HCT116 (cell line): ENCODE measurements at places on chromosomes 3 and 15. TPM values are rescaled to one million over a fixed set of nuclear protein-coding genes. Genes with fewer than 3 reads are reported as not detected.

DNA sequence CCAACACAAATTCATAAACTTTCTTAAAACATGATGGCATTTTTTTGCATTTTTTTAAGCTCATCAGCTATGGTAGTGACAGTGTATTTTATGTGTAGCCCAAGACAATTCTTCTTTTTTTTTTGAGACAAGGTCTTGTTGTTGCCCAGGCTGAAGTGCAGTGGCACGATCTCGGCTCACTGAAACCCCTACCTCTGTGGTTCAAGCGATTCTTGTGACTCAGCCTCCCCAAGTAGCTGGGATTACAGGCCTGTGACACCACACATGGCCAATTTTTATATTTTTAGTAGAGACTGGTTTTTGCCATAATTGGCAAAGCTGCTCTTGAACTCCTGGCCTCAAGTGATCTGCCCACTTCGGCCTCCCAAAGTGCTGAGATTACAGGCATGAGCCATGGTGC is 17.3 kb upstream of the USP50 start:
- no peak for DNase-seq

GRCh38 chr3:143201045-143201444 is 81.5 kb downstream of the CHST2 start:
- DNase-seq, result no peak

- DNase-seq, result no peak
Observed at GRCh38 chr3:94147012-94147411, 84.2 kb downstream of the NSUN3 start.

GRCh38 chr3:127482216-127483004 is 108.1 kb downstream of the TPRA1 start:
- DNase-seq, result no peak

GRCh38 chr15:98442379-98442833 is 205.9 kb upstream of the IGF1R start:
- peak; percentile 57 for DNase-seq

GRCh38 chr15:73950831-73951561 is 24.7 kb downstream of the LOXL1 start:
- DNase-seq, result no peak

DNA sequence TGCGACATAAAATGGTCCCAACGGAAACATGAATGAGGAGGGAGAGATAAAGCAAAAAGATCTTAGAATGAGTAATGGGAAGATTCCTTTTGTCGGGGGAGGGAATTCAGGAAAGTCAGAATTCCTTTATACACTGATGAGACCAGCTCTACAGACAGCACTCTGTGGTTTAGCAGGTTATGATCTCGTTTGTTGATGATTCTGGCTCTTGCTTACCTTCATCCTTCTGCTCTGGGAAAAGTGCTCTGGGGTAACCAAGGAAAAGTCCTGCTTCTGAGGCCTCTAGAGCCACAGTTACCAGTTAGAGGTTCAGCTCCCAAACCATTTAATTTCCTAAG is 150.7 kb upstream of the NR2E3 start:
- DNase-seq, result no peak

DNA sequence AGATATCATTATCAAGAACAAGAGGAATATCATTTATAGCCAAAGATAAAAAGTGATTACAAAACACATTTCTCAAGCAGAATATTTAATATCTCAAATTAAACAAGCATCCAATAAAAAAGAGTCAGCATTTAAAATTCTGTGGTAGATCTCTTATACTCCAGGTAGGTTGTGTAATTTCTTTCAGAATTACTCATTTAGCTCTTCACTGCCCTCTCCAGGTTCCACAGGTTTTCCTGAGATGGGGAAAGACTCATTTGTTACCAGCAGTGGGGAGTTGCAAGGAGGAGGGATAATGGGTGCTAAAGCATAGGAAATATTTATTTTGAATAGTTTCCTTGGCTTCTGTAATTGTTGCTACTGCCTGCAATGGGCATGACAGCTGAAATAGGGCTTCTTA is 83.1 kb upstream of the RASGRP1 start:
- DNase-seq, result peak; percentile 8

DNA sequence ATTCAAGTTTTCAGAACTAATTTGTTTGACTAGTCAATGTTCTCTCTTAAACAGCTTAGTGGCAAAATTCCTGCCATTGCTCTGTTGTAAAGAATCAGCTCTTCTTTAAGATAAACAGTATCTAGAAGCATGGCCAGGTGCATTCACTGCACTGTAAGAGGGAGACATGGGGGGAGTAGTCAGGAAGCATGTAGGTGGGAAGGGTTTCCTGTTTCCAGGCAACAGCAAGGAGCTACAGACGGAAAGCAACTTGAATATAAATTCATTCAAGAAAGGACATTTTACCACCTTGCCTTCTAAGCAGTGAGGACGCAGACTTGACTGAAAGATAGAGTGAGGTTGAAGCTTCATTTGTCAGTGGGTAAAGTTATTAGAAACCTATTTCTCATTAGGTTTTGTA is 55.3 kb downstream of the BBX start:
- no peak for DNase-seq

GRCh38 chr3:182455011-182455410 is 338.3 kb upstream of the ATP11B start:
- no peak for DNase-seq

GRCh38 chr3:170600005-170600624 is 14.2 kb upstream of the SLC7A14 start:
- no peak for DNase-seq

DNA sequence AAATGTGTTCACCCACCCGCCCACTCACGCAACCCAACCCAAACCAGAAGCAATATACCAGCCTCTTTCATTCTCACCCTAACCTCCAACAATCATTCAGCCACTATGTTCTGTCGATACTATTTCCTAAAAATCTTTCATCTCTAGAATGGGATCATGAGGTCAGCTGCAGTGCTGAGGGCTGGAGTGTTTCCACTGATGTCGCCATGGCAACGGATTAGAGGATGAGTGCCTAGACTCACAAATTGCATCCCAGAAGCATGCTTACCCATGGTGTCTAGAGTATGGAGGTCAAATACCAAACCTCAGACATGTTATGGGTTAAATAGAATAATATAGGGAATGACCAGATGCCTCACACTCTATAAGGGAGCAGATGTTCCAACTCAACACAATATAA is 138.5 kb downstream of the GABRB3 start:
- no peak for DNase-seq

- no peak for DNase-seq
Observed at GRCh38 chr3:29649815-29650547, 369.1 kb downstream of the RBMS3 start.

GRCh38 chr3:129603991-129604749 is 2.3 kb downstream of the PLXND1 start:
- DNase-seq, result no peak

DNA sequence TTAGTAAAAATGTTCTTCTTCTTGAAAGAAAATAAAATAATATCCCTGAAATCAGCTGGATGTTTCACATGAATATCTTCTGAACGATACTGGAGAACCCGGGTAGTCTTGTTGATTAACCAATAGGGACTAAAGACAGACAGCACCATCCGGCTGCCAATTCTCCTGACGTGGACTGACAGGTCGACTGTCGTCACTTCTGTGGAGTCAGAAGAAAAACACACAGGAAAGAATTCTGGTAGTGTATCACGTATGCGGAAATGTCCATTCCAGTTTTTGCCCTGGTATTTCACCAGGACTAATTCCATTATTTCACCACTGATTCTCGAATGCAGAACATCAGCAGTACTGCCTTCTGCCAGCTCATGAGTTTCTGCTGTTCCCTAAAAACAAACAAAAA is 144.6 kb downstream of the VPS13C start:
- DNase-seq, result no peak

GRCh38 chr15:90062973-90063769 is 39.1 kb downstream of the IDH2 start:
- no peak for DNase-seq

DNA sequence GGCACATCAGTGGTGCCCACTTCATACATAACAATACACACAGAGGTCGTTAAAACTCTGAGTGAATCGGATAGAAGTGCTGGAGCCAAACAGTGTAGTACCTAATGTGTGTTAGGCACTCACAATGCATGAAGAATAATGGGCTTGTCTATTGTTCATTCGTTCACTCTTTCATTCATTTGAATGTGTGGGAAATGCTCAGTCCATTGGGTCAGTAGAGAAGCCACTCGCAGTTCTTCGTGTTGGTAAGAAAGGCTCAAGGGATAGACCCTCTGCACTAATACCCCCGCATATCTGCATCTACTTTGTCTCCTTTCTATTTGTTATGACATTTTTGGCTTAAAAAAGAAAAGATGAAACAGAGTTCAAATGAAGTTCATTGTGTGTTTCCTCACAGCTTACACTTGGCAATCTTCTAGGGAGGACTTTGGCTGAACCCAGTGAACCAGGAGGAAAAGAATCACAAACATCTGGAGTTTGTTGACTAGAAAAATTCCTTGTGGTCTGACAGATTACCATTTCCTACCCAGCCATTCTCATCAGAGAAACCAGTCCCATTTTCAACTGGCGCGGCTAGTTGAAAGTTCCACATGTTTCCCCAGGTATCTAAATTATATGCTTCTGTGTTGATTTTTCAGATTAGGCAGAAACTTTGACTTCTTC is 32.8 kb upstream of the MFSD1 start:
- no peak for DNase-seq

DNA sequence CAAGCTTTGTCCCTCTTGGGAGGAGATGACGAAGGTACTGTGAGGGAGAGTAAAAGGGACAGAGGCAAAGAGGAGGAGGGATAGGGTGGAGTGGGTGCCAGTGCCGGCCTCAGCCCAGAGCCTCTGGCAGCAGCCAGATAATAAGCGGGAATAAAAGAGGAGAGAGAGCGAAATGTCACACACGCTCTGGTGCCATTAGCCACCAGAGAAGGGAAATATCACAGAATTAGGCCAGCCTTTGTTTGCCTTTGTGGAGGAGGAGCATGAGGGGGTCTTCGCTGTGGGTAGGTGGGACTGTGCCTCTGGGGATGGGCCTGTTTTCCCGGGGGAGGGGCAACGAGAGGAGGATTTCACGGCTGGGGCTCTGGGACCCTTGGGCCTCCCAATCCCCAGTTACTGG is 67.8 kb downstream of the LINGO1 start:
- DNase-seq, result no peak

- DNase-seq, result no peak
Observed at GRCh38 chr3:3087716-3088465, 22.3 kb downstream of the IL5RA start.

DNA sequence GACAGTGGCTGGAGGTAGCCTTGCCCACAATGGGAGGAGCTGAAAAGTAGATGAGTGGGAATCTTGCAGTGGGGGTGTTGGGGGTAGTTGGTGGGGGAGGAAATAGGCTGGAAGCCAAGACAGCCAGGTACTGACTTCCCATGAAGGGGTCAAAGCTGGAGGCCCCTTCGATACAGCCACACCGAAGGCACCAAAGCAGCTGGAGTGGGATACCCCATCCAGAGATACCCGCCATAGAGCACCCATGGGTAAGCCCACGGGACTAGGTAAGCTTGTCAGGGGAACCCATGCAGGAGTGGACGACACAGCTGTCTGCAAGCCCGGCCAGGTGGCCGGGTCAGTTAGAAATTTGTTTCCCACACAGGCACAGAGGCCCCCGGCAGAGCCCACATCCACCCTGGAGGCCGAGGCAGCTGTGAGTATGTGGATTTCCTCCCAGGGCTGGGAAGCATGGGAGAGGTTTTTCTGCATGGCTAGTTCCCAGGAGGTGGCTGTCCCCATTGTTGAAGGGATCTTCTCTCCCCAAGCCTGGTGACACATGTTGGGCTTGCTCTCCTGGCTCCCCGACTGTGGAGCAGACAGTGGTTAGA is 28.6 kb downstream of the PRR23E start:
- DNase-seq, result no peak

GRCh38 chr3:185087419-185087818 is 65.4 kb downstream of the C3orf70 start:
- DNase-seq, result no peak

GRCh38 chr3:123818921-123819429 is 65.2 kb downstream of the MYLK start:
- no peak for DNase-seq

GRCh38 chr3:10753964-10754363 is 62.1 kb upstream of the SLC6A11 start:
- DNase-seq, result no peak

- no peak for DNase-seq
Observed at GRCh38 chr3:5115506-5116162, 6.5 kb upstream of the ARL8B start.

DNA sequence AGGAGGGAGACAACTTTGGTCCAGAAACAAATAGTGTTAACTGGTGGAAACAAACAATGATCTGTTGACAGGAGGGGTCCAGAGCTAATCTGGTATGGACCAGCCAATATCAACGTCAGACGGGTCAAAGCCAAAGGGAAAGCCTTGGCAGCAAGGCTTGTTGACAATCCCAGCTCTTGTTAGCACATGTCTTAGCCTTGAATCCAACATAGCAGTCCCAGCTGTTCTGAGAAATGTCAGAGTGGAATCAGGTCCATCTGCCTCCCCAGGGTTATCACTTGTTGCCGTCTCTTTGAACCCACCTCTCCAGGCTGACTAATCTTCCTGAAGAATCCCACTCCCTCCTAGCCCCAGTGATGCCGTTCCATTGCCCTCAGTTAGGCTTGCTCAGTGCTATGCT is 404.6 kb upstream of the MCTP2 start:
- no peak for DNase-seq

Gene CPEB1
- total RNA-seq, result not detected

Gene GRAMD2A
- total RNA-seq, result 8.0 TPM

Gene CYP8B1
- total RNA-seq, result 0.12 TPM

Gene USP4
- 31.7 TPM for total RNA-seq

Gene GCSAM
- total RNA-seq, result not detected

Gene SEC22A
- total RNA-seq, result 10.6 TPM

Gene ALDH1L1
- 0.81 TPM for total RNA-seq

Gene CACNA1D
- total RNA-seq, result 1.1 TPM

Gene DAZL
- total RNA-seq, result not detected
